Activated naive CD4-positive, alpha-beta T cell (primary cell): ENCODE measurements at places on chromosomes 4 and X.

- DNase-seq = no peak
Observed at GRCh38 chr4:39812500-39812899, 114.6 kb downstream of the UBE2K start.

DNA sequence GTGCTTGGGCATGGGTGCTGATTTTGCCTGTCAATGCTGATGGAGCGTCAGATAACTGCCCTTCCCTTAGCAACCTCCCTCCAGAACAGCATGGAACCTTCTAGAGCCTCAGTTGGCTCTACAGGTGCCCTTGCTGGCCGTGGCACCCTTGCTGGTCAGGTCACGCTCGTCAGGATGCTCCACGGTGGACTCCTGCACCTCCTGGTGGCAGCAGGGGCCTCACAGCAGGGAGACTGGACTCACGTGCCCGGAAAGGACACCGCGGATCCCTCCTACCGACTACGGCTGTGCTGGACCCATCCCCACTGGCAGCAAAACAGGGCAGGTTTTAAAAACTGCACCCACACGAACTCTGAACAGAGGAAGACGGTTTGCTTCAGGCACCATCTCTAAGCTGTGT is 82.1 kb upstream of the AFAP1 start:
- DNase-seq = no peak

DNA sequence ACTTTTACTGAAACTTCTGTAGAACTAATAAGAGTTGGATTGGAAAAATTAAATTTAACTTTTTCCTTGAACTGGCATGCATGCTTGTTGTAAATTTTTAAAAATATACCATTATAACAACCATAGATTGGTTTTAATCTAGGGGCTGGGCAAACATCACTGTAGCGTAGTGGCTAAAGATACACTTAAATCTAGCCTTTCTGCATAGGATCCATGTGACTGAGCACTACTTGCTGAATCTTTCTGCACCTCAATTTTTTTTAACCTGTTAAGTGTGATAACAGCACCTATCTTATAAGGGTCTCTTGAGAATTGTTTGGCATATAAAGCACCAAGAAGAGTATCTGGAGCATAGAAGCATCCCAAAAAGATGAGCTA is 4.1 kb downstream of the ANXA10 start:
- DNase-seq = no peak

GRCh38 chrX:10526451-10526850 is 93.9 kb downstream of the MID1 start:
- no peak for DNase-seq

- no peak for DNase-seq
Observed at GRCh38 chrX:148741441-148741840, 241.0 kb downstream of the AFF2 start.

GRCh38 chr4:153485860-153486259 is 19.7 kb downstream of the TMEM131L start:
- no peak for DNase-seq

GRCh38 chrX:129230850-129231512 is 292.3 kb downstream of the SMARCA1 start:
- no peak for DNase-seq

DNA sequence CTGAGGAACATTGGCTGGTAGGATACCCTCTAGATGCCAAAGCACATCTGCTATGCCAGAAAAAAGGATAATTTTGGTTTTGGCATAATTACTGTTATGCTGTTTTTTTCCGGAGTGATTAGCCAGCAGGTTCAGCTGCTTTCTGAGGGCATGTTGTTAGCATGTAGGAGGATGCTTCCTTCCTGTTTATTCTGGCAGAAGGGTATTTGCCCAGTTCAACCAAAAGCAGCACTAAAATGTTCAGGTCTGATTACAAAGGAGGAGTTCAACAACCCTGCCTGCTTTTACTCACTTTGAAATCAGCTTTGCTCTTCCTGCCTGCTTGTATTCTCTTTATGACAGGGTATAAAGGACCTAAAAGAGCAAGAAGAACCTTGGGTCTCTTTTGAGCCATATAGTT is 21.9 kb downstream of the ERCC6L start:
- DNase-seq = no peak

DNA sequence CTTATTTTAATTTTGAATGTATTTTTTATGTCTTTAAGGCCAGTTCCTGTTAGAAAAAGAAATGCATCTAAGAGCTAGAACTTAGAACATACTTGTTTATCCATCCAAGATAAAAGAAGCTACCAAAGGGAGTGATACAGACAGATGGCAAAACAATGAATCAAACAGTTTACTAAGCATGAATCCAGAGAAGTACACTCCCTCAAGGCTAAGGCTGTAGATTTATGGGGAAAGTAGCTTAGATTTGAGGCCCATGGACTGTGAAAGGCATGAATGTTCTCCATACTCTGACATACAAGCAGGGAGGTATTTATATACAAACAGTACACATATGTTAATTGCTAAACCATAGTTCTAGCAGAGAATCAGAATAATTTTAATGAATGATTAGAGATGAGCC is 255.3 kb upstream of the NRK start:
- no peak for DNase-seq

DNA sequence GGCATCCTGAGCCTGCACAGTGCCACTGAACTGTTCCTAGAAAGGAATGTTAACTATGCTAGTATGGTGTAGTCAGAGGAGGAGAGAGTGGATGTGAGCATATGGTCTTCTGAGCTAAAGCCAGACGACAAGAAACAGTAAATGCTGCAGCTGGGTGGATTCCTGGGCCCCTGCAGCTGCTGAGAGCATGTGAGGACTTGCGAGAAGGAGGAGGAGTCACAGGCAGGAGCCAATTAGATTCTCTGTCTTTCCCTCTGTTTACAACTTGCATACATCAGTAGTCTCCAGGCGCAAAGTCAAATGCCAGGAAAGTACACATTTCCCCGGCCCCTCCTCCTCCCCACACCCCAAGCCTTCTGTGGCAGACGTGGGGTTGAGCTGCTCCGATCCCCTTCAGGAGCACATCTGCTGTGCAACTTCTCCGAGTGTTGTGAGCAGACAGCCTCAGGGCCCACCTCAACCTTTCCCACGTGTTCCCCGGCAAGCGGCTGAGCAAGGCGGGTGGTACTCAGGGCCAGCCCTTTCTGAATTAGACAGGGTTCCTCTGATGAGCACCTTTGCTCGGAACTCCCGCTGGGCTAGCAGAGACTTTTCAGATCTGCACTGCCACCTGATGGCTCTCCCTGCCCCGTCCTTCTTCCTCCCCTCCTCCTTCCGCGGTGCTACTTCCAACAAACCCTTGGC is 108.7 kb upstream of the ATP6AP2 start:
- no peak for DNase-seq

- DNase-seq = no peak
Observed at GRCh38 chr4:187992971-187993370, 2.6 kb upstream of the ZFP42 start.

DNA sequence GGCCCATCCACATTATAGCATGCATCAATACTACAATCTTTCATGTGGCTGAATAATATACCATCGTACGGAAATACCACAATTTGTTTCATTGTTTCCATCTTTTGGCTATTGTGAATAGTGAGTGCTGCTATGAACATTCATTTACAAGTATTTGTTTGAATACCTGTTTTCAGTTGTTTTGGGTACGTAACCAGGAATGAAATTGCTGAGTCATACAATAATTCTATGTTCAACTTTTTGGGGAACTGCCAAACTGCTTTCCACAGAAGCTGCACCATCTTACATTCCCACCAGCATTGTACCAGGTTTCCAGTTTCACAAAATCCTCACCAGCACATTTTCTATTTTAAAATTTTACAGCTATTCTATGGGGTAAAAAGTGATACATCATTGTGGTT is 28.5 kb upstream of the MANBA start:
- no peak for DNase-seq
